CD4-positive, alpha-beta T cell treated with Interleukin-4 for 1 hour (primary cell): ENCODE measurements at places on chromosomes 11 and 22.

- no peak for DNase-seq
Observed at GRCh38 chr11:108148556-108148955, 27.2 kb downstream of the ACAT1 start.

DNA sequence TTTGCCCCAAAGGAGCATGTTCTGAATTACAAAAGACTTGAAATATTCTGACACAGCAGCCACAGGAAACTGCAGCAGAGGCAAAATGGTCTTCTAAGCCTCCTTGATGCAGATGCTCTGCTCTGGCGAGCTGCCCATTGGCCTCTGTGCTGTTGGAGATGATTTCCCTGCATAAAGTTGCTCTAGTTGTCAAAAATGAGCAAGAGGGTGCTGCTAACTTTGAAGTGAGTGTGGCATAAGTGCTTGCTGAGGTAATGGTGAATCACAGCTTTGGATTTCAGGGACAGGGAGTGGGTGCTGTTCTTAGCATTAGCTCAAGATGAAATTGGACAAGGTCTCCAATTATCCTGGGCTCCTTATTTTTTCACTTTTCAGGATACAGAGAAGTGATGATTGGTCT, 435.4 kb downstream of the TMEM135 start:
- DNase-seq: no peak

DNA sequence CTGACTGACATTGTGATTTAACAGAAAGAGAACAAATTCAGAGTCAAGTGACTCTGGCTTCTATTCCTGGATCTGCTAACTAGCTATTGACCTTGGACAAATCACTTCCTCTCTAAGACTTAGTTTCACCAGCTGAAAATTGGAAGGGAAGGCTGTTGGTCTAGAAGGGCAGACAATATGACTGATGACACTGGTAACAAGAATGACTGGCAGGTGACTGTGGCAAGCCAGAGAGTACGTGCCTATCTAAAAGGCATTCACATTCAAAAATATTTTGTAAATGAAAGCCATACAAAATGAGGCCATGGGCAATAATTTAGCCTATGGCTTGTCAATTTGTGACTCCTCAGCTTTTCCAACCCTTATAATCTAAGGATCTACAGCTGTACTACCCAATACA, 23.5 kb downstream of the SERGEF start:
- no peak for DNase-seq

DNA sequence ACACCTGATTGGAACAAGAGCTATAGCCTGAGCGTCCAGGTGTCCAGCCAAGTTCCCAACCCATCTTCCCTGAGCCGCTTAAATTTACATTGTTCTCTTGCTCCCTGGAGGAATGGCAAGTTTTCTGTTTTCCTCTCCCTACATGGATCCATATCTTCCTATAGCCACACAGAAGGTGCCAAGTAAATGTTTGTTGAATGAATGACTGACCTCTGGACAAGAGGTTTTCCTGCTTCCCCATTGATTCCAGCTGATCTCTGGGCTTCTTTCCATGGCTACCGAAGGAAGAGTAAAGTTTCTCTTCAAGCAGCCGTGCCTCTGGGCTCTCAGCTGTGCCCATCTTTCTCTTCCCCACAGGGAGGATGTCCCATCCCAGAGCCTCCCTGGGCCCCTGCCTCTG, 107.5 kb downstream of the MICAL2 start:
- DNase-seq: no peak

DNA sequence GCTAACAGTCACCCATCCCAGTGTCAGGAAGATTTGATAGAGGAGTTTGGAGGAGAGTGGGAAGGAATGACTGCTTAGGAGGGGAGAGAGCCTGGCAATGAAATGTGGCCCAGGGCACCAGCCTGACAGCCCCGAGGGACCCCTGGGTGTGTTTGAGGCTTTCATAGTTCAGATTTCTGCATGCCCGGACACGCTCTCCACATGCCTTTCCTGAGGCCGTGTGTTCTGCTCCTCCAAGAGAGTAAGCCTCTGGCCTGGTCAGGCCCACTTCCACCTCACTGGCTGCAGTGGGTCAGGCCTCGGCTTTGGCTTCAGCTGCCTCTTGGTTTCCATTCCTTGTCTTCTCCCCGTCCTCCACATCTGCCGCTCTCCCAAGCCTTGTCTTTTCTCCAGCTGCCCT, 78.4 kb downstream of the C22orf31 start:
- DNase-seq: no peak

GRCh38 chr11:64726867-64727530, 4.0 kb upstream of the NRXN2 start:
- no peak for DNase-seq

DNA sequence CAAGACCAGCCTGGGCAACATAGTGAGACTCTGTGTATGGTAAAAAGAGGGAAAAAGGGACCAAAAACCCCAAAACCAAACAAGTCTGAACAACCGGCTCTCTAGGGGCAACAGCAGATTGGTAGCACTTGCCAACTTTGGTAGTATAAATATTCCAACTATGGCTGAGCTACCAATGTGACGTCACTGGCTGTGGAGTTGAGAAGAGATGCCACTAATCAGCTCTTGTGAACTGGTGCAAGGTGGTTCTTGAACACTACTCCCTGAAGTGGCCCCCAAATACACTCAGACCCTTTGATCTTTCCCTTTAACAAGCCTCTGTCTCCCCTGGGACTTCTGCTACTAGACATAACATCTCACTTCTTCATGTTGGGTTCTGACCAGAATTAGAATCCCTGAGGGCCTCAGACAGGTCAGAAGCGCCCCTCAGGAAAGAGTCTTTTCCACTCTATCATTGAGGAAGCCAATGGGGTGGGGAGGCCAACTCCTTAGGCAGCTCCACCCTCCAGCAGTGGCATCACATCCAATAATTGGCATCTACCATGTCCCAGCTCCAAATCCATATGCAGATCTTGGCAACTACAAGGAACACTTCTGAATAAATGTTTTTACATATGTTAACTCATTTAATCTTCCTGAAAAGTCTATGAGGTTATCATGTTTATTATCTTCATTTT, 49.2 kb downstream of the RPL27A start:
- no peak for DNase-seq

DNA sequence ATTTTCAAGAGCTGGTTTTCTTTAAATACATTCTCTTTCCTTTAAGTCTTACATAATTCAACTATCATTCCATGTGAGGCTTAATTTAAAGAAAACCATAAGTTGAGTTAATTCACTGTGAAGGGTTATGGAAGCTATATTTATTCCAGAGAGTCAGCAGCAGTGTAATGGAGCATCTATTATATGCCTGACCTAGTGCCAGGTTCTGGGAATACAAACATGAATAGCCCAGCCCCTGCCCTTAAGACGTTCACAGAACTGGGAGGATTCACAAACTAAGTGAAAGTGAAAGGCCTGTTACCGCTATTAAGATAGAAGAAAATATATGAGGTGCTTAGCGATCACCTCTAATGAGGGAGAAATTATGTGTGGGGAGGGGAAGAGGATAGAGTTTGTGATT, 408.9 kb upstream of the CCDC90B start:
- no peak for DNase-seq
